Natural killer cell treated with Interleukin-12 subunit alpha and Interleukin-12 subunit beta and Interleukin-15 and Interleukin-18, amount 100 ng/mL, for 72 hours (primary cell): ENCODE measurements at places on chromosomes 11 and 22. TPM values are rescaled to one million over a fixed set of nuclear protein-coding genes. Genes with fewer than 3 reads are reported as not detected.
A peak's percentile ranks its signal among the peaks of the same experiment; 100 is the strongest.

Gene TNNI2
- total RNA-seq, result not detected

DNA sequence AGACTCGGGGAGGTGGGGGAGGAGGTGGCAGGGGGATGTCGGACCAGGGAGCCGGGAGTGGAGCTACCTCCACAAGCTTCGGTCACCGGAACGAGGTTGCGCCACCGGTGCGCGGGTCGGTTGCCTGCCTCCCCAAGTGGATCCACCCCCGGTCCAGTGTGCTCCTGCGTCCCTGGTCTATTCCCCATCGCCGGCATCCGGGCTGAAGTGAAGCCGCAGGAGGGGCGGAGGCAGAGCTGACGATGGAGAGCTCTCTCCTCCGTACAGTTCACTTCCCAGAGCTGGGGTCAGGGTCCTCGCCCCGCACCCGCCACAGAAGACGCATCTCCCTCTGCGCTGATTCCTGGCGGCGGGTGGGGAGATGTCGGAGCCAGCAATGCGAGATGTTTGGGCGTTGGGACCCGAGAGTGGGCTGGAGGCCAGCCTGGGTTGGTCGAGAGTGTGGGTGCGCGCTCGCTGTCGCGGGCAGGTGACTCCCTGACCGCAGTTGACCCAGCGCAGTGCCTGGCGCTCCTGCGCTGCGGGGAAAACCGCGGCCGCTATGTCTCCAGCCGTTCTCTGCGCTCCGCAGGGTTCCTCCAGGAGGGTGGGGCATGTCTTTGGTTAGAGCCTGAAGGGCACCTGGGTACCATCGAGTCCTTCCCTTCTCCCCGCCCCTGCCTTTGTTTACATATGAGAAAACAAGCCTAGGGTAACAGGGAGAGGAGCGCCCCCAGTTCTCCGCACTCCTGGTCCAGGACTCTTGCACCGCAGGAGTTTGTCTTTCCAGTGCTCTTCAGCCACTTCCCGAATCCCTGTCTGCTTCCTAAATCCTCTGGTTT is 1.7 kb downstream of the C11orf96 start:
- no peak for DNase-seq

Gene GPR83
- total RNA-seq, result 0.31 TPM

Gene EXT2
- total RNA-seq, result 45.7 TPM

DNA sequence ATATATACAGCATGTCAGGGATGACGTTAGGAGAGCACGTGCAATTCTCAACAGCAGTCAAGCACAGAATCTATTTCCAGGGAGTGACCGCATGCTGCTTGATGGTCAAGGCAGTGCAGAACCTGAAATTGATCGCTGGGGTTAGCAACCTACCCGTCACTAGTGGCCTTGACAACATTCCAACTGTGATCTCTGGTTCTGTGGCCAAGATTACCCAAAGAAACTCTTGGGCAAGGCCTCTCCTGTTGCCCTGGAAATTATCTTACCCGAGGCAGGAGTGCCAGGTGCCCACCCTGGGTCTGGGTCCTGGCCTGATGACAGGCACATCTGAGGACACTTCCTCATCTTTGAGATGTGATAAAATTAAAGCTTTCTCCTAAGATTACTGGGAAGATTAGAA is 2.2 kb downstream of the TM7SF2 start:
- DNase-seq, result peak; percentile 16

Gene FGF4
- total RNA-seq, result not detected

Gene CTR9
- 45.7 TPM for total RNA-seq

- DNase-seq, result no peak
Observed at GRCh38 chr11:83011333-83012167, 60.1 kb downstream of the RAB30 start.

Gene ARHGAP8
- 0.64 TPM for total RNA-seq

DNA sequence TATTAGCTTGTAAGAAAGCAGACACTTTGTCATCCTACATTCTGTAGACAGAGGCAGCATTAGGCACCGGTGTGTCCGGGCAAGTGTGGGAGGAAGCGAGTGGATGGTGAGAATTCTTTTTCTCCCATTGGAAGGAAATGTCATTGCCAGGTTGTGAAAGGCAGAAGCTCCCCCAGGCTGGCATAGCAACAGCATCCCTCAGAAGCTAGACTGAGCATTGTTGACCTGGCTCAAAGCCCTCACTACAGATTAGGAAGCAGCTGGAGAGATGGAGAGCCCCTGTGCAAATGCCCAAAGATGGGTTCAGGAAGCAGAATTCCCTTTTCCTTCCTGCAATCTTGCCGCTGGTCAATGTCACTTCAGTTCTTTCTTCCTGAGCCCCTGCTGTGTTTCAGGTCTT is 1299.3 kb downstream of the TBC1D22A start:
- DNase-seq, result no peak

Gene INS
- total RNA-seq, result not detected

Gene UCP3
- 7.2 TPM for total RNA-seq

Gene FGF3
- not detected for total RNA-seq

- no peak for DNase-seq
Observed at GRCh38 chr11:66727282-66728037, 1.6 kb downstream of the SPTBN2 start.

DNA sequence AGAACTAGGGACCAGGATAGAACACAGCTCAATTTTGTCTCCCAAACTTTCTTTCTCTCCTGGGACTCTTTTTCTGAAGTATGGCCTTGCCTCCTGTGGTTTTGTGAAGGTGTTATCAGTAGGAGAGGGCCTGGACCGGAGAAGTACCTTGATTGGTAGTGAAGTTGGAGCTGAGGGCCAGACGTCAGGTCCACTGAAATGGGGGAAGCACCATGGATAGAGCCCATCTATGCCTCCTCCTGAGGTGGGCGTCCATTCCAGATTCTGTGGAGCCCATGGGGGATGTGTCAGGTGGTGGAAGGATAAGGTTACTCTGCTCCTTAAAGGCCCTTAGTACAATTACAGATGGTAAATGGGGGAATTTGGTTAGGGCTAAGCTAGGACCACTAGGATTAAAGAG is 109.7 kb downstream of the INSC start:
- no peak for DNase-seq

DNA sequence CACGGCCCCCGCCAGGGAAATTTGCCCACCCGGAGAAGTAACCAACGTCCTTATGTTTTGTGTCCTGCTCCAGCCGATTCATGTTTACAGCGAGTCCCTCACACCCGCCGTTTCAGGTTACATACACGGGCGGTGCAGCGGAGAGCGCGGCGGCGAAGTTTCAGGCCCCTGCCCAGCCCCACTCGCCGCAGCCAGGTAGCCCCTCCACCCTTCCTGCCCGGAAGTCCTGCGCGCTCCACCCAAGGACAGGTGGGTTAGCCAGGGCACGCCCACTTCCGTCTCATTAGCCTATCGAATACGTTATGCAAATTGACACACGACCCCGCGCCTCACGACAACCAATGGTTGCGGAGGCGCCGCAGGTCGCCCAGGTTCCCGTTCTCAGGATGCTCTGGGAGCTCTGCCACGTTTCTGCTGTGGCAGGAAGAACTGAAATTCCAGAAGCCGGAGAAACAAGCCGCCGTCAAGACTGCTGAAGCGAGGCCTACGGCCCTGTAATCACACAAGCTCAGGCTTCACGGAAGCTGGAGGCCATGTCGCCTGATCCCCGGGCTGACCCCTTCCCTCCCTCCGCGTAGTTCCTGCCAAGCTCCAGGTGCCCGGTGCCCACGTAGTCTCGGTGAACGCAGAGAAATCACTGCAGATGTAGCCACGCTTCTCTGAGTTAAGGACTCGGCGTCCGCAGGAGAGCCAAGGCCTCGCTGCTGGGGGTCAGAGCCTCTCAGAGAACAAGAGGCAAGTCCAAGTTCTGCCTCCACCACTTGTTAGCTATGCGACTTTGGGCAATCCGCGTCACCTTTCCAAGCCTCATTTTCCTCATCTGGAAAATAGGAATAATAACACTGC is 22.4 kb upstream of the MYH9 start:
- peak; percentile 80 for DNase-seq

DNA sequence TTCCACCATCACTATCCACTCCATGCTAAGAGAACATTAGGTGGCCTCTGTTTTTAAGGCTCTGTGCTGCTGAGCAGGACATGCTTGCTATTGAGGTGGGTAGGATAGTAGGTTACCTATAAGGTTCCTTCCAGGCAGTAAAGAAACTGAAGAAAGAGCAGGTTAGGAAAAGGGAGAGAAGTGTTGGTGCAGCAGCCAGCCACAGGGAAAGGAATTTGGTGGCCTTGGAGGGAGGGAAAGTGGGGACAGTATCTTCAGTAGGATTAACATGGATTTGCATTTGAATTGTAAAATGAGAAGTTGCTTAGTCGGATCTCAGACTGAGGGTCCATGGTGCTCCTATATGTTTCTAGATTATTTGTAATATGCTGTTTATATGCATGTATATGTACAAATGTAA is 49.2 kb upstream of the OLFML1 start:
- no peak for DNase-seq

Gene ADORA2A
- total RNA-seq, result 29.0 TPM

DNA sequence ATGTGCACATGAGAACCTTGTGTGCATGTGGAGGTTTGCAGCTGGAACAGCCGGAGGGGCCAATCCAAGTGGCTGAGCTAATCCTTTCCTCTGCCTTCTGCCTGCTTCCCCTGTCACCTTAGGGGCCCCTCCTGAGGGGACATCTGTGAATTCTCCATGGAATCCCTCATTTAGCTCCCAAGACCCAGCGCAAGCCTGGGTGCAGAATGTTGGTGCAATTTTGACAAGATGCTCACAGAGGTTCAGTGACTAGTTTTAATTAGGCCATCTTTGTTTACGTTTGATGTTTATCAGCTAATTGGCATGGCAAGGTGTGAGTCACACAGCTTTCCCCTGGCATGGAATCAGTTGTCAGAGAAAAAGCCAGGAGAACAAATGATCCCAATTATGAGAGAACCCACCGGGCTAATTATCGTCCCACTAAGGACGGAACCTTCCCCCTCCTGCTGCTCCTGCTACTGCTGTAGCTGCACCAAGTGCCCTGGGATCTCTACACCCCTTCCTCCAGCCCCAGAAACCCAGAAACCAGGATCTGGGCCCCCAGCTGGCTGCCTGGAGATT is 63.6 kb upstream of the PAX6 start:
- no peak for DNase-seq

DNA sequence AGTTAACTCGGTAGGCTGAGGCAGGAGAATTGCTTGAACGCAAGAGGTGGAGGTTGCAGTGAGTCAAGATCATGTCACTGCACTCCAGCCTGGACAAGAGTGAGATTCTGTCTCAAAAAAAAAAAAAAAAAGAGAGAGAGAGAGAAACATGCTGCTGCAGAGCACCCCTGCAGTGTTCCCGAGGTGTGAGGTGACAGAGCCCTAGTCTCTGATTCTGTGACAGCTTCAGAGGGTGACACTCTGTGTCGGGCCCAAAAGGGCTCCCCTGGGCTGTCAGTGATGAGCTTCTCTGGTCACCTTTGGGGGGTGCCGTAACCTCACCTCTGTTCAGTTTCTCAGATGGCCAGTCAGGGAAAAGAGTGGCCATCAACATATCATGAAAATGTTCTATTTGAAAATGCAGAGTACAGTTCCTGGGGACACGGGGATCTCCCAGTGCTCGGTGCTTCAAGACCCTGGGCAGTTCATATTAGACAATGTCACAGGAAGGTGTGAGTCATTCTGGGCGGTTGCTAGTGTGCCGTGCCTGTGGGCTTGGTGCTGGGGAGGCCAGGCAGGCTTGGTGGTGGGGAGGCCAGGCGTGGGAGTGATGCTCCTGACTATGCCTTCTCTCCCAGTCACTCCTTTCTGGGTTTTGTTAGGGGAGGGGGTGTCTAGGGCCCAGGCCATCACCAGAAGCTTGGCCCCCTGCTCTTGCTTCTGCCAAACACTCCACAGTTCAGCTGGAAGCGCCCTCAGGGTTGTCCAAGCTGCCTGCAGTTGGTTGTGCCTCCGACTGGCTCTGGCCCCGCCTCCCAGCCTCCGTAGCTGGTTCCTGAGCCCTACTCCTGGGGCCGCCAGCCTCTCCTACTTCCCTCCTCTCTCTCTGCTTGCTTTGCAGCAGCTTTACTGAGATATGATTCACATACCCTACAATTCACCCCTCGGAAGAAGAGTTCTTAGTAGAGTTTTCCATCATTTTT is 52.5 kb upstream of the CLDN5 start:
- peak; percentile 83 for DNase-seq

DNA sequence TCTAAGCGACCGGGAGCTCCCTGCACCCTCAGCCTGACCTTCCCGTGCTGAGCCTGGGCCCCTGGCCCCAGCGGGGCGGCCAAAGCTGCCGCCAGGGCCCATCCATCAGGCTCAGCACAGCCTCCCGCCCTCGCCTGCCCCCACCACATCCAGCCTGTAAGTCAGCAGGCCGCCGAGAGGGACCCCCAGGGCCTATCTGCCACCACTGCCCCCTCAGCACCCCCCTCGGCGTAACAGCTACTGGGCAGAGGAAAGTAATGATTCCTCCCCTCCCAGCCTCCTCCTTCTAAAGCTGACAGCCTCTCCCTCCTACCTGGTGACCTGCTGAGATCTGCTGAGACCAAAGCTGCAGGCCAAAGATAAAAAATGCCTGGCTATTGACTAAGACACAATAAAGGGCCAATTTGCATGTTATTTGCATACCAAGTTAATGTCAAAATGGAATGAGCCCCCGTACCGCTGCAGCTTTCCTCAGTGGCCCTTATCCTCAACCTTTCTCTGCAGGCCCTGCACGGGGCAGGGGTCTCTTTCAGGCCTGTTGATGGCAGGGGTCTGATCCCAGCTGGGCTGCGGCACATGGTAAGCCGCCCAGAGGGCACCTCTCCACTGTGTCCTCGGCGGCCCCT is 51.6 kb downstream of the RPUSD4 start:
- DNase-seq, result peak; percentile 56

Gene PDGFB
- total RNA-seq, result not detected

- no peak for DNase-seq
Observed at GRCh38 chr11:30351061-30351460, 28.2 kb downstream of the ARL14EP start.

GRCh38 chr11:120149246-120149645 is 11.3 kb upstream of the TRIM29 start:
- no peak for DNase-seq

Gene ZC3H7B
- 51.2 TPM for total RNA-seq

DNA sequence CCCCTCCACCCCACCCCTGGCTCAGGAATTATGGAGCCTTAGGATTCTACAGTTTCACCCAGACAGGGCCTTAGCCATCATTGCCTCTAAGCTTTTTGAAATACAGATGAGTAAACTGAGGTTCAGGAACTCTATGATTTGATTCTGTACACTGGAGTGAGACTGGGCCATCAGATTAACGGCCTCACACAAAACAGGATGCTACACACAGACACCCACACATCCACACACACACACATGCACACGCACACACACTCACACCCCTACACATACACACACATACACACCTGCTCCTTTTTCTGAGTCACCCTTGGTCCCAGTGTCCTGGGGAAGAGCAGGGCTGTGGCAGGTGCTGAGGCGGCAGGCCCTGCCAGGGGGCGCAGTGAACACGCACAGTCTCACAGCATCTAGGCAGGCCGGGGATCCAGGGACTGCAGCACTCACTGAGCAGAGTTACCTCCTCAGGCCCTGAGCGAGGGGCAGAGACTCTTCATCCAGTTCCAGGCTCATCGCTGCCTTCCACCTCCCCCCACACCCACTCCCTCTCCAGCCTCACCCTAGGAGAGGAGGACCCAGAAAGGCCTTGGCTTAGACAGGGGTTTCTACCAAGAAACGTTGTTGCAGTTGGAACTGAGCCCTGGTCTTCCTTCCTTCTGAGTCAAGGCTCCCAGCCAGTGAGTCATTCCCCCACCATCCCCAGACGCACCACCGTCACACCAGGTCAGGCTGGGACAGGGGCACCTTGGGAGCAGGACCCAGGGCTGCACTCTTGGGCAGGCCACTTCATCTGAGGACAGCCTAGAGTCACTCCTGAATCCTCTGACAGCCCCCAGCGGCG is 89.8 kb upstream of the PARVA start:
- DNase-seq, result no peak
